Hepatocyte (in vitro differentiated cells): ENCODE measurements at places on chromosomes 6 and 20.

DNA sequence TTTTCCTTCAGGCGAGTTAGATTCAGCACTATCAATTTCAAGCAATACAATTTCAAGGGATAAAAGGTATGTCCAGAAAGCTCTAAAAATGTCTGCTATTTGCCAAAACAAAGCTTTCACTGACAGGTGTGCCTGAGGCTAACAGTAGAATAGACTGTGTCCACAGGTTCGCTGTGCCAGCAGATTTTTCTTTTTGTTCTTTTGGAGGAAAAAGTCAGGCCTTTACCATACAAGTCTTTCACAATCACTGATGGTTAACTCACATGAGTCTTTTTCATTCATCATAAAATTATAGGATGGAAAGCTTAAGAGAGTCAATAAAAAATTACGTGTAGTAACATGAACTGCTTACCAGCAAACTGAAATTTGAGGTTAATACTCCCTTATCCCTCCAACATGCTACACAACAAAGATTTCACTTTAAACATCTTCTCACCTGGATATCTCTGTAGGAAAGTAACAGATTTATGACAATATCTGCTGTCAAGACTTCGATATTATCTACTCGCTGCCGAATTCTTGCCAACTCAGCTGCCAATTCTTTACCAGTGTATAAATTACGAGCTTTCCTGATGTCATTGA lies 95.4 kb downstream of the MAP3K5 start:
- H3K4me3 ChIP-seq, result no peak overlapping the region
- peak overlapping the region; percentile 6 for H3K27ac ChIP-seq
- no peaks in the 10 kb centered on the region for H3K36me3 ChIP-seq

DNA sequence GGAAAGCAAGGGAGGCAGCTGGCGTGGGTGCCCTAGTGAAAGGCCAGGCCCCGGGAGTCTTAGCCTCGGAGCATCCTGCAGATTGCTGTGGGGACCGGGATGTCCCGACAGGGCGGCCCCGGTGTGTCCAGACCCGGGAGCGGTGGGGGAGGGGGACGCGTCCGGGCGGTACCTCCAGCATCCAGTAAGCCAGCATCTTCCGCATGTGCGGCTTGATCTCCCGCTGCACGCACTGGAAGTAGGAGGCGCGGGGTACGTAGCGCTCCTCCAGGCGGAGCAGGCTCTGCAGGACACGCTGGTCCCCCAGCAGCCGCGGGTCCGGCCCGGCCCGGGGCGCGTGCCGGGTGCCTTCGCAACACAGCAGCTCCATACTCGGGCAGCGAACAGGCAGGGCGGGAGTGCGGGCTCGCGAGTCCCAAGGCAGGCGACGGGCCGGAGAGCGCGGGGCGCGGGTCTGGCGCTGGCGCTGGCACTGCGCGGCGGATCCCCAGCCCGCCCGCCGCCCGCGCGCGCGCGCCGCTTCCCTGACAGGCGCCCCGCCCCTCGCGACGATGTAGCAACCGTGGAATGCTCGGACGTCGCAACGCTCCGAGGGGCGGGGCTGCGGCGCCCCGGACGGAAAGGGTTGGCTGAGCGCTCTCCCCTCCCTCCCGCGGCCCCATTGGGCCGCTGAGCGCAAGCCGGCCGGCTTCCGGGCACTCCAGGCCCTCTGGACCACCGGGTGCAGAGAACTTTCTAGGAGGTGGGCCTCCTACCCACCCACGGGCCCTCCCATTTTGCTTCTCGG lies at the start of gene CCND3:
TSS of gene CCND3 (minus strand) at position 529 of the 787 bp plus-strand sequence. CDS start at position 370, 159 bp downstream.
- H3K4me1 ChIP-seq, result peaks cover 24% of the 10 kb centered on the region
- no peaks in the 10 kb centered on the region for H3K36me3 ChIP-seq
- H3K27ac ChIP-seq, result peak within 1 kb of the TSS; percentile 91
- peak within 1 kb of the TSS; percentile 57 for H3K4me3 ChIP-seq
- no peaks in the 10 kb centered on the region for H3K27me3 ChIP-seq
- DNase-seq, result peak; percentile 97

- no peak overlapping the region for H3K4me3 ChIP-seq
- no peaks in the 10 kb centered on the region for H3K27me3 ChIP-seq
- no peaks in the 10 kb centered on the region for H3K4me1 ChIP-seq
- H3K27ac ChIP-seq, result no peak overlapping the region
- no peaks in the 10 kb centered on the region for H3K36me3 ChIP-seq
- no peak for DNase-seq
Measured at GRCh38 chr20:51381557-51381956, 161.0 kb downstream of the NFATC2 start.

DNA sequence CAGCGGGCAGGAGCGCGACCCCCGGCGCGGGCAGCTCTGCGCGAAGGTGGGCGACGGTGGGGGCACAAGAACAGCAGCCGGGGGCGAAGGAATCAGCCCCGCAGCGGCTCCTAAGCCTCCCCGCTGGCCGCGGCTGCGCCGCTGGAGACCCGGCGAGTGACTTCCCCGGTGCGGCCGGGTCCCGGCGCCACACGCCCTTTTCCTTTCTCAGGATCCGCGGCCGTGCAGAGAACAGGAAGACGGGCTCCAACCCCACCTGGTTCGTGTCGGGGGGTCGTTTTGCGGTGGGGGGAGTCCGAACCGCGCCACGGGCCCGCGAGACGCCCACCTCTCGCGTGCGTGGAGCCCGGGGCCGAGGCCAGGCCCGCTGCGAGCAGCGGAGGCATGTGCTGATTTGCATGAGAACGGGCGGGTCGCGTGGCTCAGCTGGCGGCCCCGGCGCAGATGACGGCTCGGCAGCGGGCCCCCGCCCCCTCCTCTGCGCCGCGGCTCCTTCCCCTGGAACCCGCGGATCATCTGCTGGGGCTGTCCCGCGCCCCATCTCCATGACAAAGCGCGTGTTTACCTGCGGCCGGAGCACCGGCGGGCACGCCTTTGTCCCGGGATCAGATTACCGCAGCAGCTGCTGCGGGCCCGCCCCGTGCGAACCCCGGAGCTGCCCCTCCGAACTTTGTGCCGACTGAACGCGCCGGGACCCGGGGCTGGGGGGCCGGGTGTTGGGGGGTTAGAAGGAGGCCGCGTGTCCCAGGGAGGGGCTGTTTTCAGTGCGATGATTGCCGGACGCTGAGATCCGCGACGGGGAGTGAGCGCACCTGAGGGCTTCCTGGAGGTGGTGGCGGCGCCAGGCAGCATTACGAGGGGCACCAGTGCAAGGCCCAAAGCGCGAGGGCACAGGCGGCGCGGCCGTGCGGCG lies 4.9 kb upstream of the DLL1 start:
- DNase-seq, result peak; percentile 63
- no peaks in the 10 kb centered on the region for H3K36me3 ChIP-seq
- H3K27ac ChIP-seq, result no peak overlapping the region
- H3K4me3 ChIP-seq, result peak overlapping the region; percentile 72
- H3K27me3 ChIP-seq, result peaks cover 88% of the 10 kb centered on the region
